Transverse colon (tissue), 4 donors: ENCODE measurements at places on chromosomes 6 and 20.

DNA sequence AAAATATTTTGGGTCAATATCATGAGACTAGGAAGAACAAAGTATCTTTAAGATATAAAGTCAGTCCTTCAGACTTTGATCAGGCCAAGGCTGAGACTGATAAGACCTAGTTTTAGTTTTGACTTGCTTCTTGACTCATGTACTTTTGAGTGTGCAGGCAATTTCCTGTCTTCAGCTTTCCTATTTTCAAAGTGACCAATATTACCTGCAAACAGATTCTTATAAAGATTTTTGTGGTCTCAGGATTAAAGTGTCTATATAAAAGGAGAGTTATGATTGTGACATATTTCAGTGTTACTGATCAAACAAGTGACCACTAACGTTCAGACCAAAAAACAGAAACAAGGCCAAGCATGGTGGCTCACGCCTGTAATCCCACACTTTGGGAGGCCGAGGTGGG is 36.0 kb upstream of the AKIRIN2 start:
- no peaks in the 10 kb centered on the region for H3K4me1 ChIP-seq
- H3K27me3 ChIP-seq: no peaks in the 10 kb centered on the region
- H3K4me3 ChIP-seq: no peak overlapping the region
- DNase-seq: no peak

DNA sequence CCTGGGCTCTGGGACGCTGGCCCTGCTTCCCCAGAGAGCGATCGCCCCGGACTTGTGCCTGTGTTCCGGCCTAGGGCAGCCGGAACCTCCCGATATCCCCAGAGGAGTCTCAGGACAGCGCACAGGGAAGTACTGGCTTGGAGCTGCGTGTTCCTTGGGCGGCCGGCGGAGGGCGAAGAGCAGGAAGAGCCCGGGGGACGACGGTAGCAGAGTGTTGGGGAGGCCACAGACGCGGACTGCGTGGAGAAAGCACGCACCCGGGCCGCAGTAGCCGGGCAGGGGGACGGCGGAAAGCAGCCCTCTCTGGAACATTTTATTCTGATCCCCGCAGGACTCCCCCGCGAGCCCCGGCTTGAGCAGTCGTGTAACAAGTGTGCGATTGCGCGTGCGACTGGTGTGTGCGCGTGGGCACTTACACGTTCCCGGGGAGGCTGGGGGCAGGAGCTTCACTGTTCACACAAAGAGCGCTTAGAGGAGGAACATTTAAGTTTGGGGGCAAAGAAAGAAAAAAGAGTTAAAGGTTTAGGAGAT is 36.1 kb downstream of the NCR2 start:
- peaks cover 40% of the 10 kb centered on the region for H3K4me1 ChIP-seq
- peak; percentile 38 for DNase-seq
- H3K27ac ChIP-seq: peak overlapping the region; percentile 24
- peaks cover 84% of the 10 kb centered on the region for H3K27me3 ChIP-seq
- no peaks in the 10 kb centered on the region for H3K36me3 ChIP-seq

- H3K4me3 ChIP-seq: no peak overlapping the region
- no peaks in the 10 kb centered on the region for H3K36me3 ChIP-seq
- no peaks in the 10 kb centered on the region for H3K4me1 ChIP-seq
- H3K27ac ChIP-seq: no peak overlapping the region
These were observed 40.5 kb downstream of the TGM6 start for GRCh38 chr20:2421247-2421646.

- H3K27me3 ChIP-seq: peaks cover 92% of the 10 kb centered on the region
- H3K4me1 ChIP-seq: peaks cover 16% of the 10 kb centered on the region
- no peaks in the 10 kb centered on the region for H3K36me3 ChIP-seq
- H3K27ac ChIP-seq: no peak overlapping the region
- peak overlapping the region; percentile 54 for H3K4me3 ChIP-seq
These were observed 1.3 kb upstream of the FOXC1 start for GRCh38 chr6:1608222-1609040.

GRCh38 chr6:31350196-31351032 is 6.6 kb downstream of the HLA-B start:
- H3K36me3 ChIP-seq: peaks cover 5% of the 10 kb centered on the region
- no peak overlapping the region for H3K4me3 ChIP-seq
- H3K4me1 ChIP-seq: peaks cover 6% of the 10 kb centered on the region
- no peak for DNase-seq
- no peaks in the 10 kb centered on the region for H3K27me3 ChIP-seq

- H3K27ac ChIP-seq: peak overlapping the region; percentile 86
- peaks cover 35% of the 10 kb centered on the region for H3K4me1 ChIP-seq
- H3K4me3 ChIP-seq: no peak overlapping the region
- DNase-seq: no peak
These were observed 235.1 kb upstream of the ZNF217 start for GRCh38 chr20:53828682-53829254.

GRCh38 chr6:7264686-7265384 is 48.2 kb downstream of the SSR1 start:
- H3K4me1 ChIP-seq: no peaks in the 10 kb centered on the region
- H3K27ac ChIP-seq: no peak overlapping the region
- H3K36me3 ChIP-seq: no peaks in the 10 kb centered on the region
- no peak for DNase-seq

- H3K36me3 ChIP-seq: no peaks in the 10 kb centered on the region
- H3K27me3 ChIP-seq: peaks cover 54% of the 10 kb centered on the region
- no peak overlapping the region for H3K4me3 ChIP-seq
- DNase-seq: no peak
- peaks cover 6% of the 10 kb centered on the region for H3K4me1 ChIP-seq
These were observed 16.3 kb upstream of the FOXC1 start for GRCh38 chr6:1593286-1593957.

GRCh38 chr6:84013931-84014330 is 19.6 kb upstream of the MRAP2 start:
- no peak for DNase-seq
- peaks cover 3% of the 10 kb centered on the region for H3K4me1 ChIP-seq
- H3K27ac ChIP-seq: no peak overlapping the region
- no peak overlapping the region for H3K4me3 ChIP-seq
- no peaks in the 10 kb centered on the region for H3K36me3 ChIP-seq

- peaks cover 44% of the 10 kb centered on the region for H3K4me1 ChIP-seq
- H3K27me3 ChIP-seq: no peaks in the 10 kb centered on the region
- H3K4me3 ChIP-seq: peak overlapping the region; percentile 80
- H3K36me3 ChIP-seq: no peaks in the 10 kb centered on the region
- peak overlapping the region; percentile 99 for H3K27ac ChIP-seq
- peak; percentile 73 for DNase-seq
These were observed 471 bp downstream of the EZR start for GRCh38 chr6:158818581-158819212.

- peaks cover 20% of the 10 kb centered on the region for H3K4me1 ChIP-seq
- H3K36me3 ChIP-seq: no peaks in the 10 kb centered on the region
- no peaks in the 10 kb centered on the region for H3K27me3 ChIP-seq
- no peak for DNase-seq
These were observed 97.3 kb upstream of the NHSL1 start for GRCh38 chr6:138596591-138596990.

- no peaks in the 10 kb centered on the region for H3K36me3 ChIP-seq
- H3K27me3 ChIP-seq: no peaks in the 10 kb centered on the region
- H3K4me1 ChIP-seq: no peaks in the 10 kb centered on the region
- H3K4me3 ChIP-seq: no peak overlapping the region
These were observed 18.7 kb upstream of the PXDC1 start for GRCh38 chr6:3770023-3770720.

GRCh38 chr6:169890049-169890448 is 138.6 kb downstream of the ERMARD start:
- DNase-seq: no peak
- H3K4me1 ChIP-seq: no peaks in the 10 kb centered on the region
- no peaks in the 10 kb centered on the region for H3K36me3 ChIP-seq
- H3K27me3 ChIP-seq: peaks cover 3% of the 10 kb centered on the region

GRCh38 chr6:43078691-43079090 is 2.6 kb downstream of the PTK7 start:
- DNase-seq: no peak
- H3K4me3 ChIP-seq: no peak overlapping the region
- peaks cover 13% of the 10 kb centered on the region for H3K27me3 ChIP-seq

DNA sequence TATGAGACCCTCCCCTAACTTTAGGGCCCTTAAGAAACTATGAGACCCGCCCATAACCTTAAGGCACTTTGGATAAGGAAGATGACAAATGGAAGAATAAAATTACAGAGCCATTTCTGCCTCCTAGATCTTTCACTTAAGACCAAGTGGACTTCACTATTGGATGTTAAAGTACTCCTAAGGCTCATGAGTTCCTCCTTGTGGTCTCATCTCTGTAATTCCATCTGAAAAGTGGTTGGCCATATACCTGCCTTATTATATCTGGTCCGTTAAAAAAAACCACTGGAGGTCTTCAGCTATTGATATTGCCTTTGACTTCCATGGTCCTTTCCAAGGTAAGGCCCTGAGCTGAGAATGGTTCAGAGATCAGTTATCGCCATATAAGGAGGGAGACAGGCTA is 310.3 kb downstream of the EYA4 start:
- no peak overlapping the region for H3K27ac ChIP-seq
- H3K4me3 ChIP-seq: no peak overlapping the region
- no peaks in the 10 kb centered on the region for H3K27me3 ChIP-seq
- DNase-seq: no peak

GRCh38 chr20:49595811-49596561 is 28.0 kb upstream of the PTGIS start:
- H3K27me3 ChIP-seq: no peaks in the 10 kb centered on the region
- no peak for DNase-seq
- peaks cover 6% of the 10 kb centered on the region for H3K4me1 ChIP-seq
- H3K36me3 ChIP-seq: no peaks in the 10 kb centered on the region

DNA sequence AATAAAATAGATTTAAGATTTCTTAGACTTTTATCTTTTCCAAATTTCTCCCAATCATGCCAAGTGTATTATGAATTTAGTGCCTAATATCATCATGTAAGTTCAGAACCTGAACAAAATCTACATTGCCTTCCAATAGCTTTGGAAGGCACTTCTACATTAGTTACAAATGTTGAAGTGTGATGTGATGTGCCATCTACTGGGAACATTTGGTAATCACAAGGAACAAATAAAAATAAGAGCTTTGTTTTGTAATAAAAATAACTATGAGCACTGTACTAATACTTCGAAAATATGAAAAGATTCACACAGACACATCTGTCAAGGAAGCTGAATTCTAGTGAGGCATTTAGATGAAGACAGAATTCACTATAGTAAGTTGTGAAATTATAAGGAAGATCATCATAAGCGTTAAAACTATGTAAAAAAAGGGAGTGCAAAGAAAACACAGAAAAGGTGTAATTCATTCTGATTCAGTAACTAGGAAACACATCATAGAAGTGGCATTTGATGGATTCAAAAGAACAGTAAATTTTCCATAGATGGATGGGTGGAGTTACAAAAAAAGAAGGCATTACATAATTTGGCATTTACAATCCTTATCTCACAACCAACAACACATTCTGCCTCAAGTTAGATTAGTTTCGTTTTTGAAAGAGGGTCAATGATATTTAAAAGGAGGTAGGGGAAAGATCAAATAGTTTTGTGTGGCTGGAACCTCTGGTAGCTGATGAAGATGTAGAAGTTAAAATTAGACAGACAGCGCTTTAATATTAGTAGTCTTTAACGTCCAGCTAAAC is 161.0 kb downstream of the ASCC3 start:
- peaks cover 2% of the 10 kb centered on the region for H3K4me1 ChIP-seq
- DNase-seq: no peak
- no peak overlapping the region for H3K27ac ChIP-seq
- H3K27me3 ChIP-seq: no peaks in the 10 kb centered on the region
- no peak overlapping the region for H3K4me3 ChIP-seq

DNA sequence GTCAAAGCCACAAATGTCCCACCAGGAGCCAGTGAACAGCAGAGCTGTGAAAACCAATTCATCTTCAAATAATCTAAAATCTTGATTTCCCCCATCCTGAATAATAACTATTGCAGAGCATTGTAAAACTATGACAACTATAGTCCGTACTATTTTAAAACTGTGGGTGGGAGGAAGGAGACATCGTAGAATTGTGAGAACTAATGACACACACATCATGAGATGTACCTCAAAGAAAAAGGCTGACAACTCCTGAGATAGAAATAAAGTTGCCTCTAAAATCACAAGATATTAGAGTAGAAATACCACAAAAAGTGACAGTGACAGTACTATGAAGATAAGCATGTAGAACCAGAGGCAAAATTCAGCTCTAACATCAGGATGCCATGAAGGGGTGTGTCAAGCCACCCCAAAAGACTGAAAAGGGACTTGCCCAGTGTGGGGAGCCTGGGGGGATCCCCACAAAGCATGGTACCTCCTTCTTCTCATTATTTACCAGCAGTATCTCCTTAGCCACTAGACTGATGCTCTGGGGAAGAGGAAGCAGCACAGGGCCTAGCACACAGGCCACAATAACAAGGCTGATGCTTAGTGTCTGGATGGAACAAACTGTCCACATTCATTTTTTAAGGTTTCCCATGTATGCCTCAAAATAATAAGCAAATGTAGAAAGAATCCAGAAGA is 13.4 kb downstream of the NAPB start:
- H3K36me3 ChIP-seq: no peaks in the 10 kb centered on the region
- no peak overlapping the region for H3K4me3 ChIP-seq
- peaks cover 24% of the 10 kb centered on the region for H3K4me1 ChIP-seq
- no peak for DNase-seq
- no peaks in the 10 kb centered on the region for H3K27me3 ChIP-seq
- no peak overlapping the region for H3K27ac ChIP-seq

GRCh38 chr6:151445482-151445881 is 6.4 kb downstream of the RMND1 start:
- H3K27ac ChIP-seq: peak overlapping the region; percentile 58
- DNase-seq: no peak
- no peak overlapping the region for H3K4me3 ChIP-seq
- H3K36me3 ChIP-seq: no peaks in the 10 kb centered on the region

DNA sequence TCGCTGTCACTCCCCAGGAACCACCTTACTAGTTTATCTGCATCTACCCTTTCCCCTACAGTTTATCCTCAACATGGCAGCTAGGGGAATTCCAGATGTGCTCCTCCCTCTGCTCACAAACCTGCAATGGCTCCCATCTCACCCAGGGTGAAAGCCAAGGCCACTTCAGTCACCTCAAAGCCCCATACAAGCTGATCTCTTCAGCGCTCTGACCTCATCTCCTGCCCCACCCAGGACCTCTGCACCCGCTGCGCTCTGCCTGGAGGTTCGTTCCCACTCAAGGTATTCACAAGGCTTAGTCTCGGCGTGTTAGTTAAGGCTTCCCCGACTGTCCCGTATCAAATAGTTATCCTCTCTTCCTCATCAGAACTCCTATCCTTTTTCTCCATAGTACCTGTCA is 28.6 kb upstream of the SPDEF start:
- no peak overlapping the region for H3K27ac ChIP-seq
- no peaks in the 10 kb centered on the region for H3K36me3 ChIP-seq
- H3K4me1 ChIP-seq: peaks cover 14% of the 10 kb centered on the region
- no peak overlapping the region for H3K4me3 ChIP-seq
- DNase-seq: no peak
- no peaks in the 10 kb centered on the region for H3K27me3 ChIP-seq

- no peak for DNase-seq
- no peaks in the 10 kb centered on the region for H3K36me3 ChIP-seq
- H3K27ac ChIP-seq: no peak overlapping the region
- no peak overlapping the region for H3K4me3 ChIP-seq
- no peaks in the 10 kb centered on the region for H3K27me3 ChIP-seq
- no peaks in the 10 kb centered on the region for H3K4me1 ChIP-seq
These were observed 48.1 kb upstream of the SLC17A4 start for GRCh38 chr6:25706314-25707014.

- H3K4me1 ChIP-seq: peaks cover 36% of the 10 kb centered on the region
- H3K27ac ChIP-seq: peak overlapping the region; percentile 97
- no peaks in the 10 kb centered on the region for H3K27me3 ChIP-seq
- H3K4me3 ChIP-seq: peak overlapping the region; percentile 87
- peak; percentile 17 for DNase-seq
These were observed 1.0 kb upstream of the KIF13A start for GRCh38 chr6:17988422-17988944.

- H3K27me3 ChIP-seq: no peaks in the 10 kb centered on the region
- H3K27ac ChIP-seq: peak overlapping the region; percentile 98
- H3K4me1 ChIP-seq: peaks cover 35% of the 10 kb centered on the region
- peak; percentile 41 for DNase-seq
- H3K36me3 ChIP-seq: no peaks in the 10 kb centered on the region
These were observed 420 bp downstream of the SOX4 start for GRCh38 chr6:21593927-21594415.
